ENCODE measurements at places on chromosomes 2 and 18.

GRCh38 chr2:24657818-24658217 is 135.4 kb downstream of the PTRHD1 start:
- no peak for DNase-seq

GRCh38 chr18:55376387-55376786 is 211.6 kb downstream of the TCF4 start:
- no peak for DNase-seq

DNA sequence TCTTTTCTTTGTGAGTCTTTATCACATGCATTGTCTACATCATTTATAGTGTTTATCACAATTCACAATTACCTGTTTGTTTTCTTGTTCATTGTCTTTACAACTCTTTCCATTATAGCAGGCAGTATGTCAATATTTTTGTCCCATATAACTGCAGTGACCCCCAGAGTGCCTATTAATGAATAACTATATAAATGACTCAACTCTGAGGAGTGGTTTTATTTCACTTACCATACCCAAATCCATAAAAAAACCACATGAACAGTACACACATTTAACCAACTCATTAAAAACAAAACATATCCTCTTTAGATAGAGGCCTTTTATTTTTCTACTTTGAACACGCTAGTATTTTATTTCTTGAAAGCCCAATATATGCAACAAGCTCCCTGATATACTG is 1419.1 kb upstream of the NXPH2 start:
- DNase-seq: no peak

DNA sequence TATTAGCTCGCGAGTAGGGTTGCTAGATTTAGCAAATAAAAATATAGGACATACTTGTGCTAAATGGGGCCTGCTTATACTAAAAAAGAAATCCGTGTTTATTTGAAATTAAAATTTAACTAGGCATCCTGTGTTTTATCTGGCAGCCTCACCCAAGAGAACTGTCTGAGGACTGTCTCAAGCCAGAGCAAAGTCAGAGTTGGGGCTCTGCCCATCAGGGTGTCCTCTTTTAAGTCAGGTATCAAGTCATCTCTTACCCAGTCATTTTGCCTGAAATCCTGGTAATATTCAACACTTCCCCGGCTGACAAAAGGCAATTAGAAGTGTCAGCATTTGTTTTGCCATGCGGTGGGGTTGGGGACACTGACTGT is 48.3 kb upstream of the ST3GAL5 start:
- no peak for DNase-seq

DNA sequence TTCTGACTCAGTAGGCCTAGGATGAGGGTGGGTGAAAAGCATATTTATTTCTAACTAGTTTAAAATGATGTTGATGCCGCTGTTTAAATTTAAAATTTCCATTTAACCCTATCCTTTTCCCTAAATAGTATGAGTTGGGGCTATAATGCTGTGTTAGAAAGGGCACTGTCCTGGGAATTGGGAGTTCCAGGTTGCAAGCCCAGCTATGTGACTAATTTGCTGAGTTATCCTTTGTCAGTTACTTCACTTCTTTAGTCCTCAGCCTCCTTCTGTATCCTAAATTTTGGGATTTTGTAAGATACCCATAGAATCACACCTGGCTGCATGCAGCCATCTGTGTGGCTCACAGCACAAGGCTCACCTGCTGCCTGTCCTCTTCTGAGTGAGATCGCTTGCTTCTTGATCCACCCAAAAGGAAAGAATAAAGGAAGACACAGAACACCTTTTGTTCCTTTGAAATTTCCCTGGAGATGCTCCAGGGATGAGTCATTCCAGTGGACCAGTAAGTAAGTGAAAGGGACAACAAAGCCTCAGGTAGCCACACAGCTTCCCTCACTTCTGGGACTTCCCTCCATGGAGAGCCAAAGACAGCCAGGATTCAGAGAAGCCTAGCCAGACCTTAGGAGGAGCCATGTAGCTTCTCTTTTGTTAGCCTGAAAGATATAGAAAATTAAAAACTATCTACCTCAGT is 97.2 kb downstream of the DTNA start:
- DNase-seq: no peak

DNA sequence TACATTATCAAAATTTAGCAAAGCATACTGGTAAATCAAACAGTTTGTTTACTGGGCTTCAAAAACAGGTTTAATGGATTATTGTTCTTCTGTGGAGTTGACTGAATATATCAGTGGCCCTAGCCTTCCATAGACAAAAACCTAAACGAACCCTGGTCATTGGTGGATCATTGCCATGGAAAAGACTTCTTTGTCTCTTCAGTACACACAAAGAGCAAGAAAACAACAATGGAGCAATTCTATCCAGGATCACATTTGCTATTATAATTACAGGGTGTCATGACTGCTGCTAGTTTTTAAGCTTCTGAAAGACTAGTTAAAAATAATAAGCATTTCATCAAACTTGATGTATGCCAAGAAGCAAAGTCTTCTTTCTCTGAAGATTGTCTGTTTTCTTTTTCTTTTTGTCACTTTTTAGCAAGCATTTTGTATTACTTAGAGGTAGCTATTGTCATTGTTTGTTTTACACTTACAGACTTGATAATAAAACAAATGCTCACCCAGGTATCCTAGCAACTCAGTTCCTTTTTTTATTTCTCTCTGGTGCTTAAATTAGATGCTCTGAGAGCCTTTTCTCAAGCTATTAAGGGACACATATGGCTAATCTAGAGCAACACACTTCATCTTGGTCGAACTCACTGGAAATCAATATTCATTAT is 1228.7 kb upstream of the DDX18 start:
- DNase-seq: no peak

- no peak for DNase-seq
Measured at GRCh38 chr2:234187646-234188174, 137.2 kb downstream of the SPP2 start.

- DNase-seq: no peak
Measured at GRCh38 chr2:143708682-143709081, 579.5 kb downstream of the ARHGAP15 start.

DNA sequence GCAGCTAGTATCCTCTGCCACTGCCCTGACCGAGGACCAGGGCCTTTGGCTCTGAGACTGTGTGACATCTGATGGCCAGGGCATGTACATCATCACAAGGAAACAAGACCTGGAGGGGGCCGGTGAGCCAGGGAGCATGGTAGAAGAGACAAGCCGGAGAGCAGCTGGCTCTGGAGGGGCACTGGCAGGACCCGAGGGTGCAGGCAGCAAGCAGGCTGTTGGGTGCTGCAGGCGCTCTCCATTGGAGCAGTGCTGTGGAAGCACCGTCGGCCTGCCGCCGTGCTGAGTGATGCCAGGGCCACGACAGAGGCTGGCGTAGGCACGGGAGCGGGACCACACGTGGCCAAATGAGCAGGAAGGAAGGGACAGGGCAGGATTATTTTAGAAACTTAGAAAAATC is 335.2 kb downstream of the GBX2 start:
- DNase-seq: no peak

DNA sequence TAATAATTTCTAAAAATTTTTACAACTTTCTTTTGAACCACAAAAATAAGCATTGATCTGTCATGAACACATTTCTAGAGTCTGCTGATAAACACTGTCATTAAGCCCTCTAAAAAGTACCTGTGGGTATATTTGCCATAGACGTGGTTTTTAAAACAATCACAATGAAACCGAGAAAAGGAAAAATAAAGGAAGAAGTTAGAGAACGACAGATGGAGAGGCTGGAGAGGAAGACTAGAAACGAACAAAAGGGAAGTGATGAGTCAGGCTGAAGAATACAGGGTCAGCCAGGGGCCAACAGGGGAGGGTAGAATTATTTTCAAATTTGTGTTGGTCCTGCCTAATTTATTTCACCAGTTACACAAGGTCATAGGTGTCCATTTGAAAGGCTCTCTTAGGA is 62.0 kb downstream of the MYL12B start:
- peak; percentile 5 for DNase-seq

- no peak for DNase-seq
Measured at GRCh38 chr18:22108674-22109073, 60.7 kb upstream of the GATA6 start.

- no peak for DNase-seq
Measured at GRCh38 chr2:166404831-166405568, 29.3 kb upstream of the SCN9A start.

DNA sequence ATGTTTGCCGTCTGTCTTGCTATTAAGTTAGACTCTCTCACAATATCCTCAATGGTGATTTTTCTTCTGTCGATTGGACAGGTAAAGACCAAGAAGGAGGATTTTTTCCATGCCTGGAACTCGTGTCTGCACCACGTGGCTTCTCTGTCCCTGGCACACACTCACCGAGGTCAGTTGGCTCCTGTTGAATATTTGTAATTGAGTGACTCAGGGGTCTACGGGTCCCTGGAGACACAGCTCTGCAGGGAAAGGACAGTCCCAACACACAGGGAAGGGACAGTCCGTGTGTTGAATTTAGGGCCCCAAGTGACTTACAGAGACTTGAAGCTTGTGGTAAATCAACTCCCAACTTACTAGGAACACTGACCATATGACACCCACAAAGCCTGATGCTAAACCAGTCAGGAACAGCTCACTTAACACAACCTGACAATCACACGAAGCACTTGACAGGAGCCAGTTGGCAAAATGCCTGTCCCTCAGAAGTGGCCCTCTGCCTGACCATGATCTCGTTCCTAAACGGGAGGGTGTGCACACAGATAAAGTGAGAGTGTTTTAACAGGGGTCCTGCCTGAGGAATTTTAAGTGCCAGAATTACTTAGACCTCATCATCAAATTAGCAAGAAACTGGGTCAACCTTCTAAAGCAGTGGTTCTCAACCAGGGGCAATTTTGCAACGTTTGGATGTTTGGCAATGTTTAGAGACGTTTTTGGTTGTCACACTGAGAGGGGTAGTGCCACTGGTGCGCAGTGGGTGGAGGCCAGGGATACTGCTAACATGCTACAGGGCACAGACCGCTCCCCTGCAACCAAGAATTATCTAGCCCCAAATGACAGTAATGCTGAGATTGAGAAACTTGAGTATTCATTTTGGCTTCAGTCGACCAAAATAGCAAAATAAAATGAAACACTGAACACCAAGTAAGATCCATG is 88.9 kb upstream of the BCL2L11 start:
- no peak for DNase-seq

- DNase-seq: no peak
Measured at GRCh38 chr2:190043441-190043840, 19.1 kb downstream of the MSTN start.

DNA sequence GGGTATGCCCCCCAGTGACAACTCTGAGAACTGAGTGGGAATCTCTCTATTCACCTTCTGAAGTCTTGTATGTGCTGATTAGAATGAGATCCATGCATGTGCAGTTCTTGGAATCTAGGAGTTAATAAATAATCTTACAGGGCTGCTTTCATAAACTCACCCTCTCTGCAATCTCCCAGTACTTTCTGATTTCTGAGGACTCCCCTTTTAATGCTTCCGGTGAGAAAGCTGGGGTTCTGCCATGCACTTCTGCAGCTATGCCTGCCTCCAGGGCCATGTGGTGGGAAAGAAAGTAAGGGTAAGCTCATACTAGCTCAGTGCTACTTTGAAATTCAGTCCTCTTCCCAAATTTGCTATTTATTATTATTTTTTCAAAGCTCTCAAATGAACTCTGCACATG is 432.9 kb downstream of the MTX2 start:
- DNase-seq: no peak

GRCh38 chr2:124664363-124664762 is 639.3 kb downstream of the CNTNAP5 start:
- no peak for DNase-seq

- no peak for DNase-seq
Measured at GRCh38 chr18:79596446-79597175, 83.0 kb upstream of the CTDP1 start.

DNA sequence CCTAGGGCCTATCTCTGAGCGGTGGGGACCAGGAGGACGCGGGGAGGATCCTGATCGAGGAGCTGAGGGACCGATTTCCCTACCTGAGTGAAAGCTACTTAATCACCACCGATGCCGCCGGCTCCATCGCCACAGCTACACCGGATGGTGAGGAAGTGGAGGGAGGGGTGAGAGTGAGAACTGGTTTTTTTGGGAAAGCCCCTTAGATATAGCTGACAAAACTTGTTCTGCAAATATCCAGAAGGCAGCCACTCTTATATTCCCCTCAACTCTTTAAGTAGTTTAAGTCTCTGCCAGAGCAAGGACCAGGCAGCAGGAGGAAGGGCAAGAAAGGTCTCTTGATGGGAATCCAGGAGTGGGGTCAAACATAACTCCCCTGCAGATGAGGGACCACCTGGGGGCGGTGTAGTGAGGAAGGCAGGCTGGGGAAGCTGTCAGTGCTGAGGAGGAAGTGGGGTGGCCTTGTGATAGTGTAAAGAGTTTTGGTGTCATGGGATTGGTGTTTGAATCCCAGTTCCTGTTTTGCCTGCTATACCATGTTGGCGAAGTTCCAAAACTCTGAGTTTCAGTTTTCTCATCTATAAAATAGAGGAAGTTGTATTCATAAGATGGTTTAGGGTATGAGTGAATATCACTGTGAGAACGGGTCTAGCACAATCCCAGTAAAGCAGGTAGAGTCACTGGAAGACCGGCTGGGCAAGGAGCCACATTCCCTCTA is 3.4 kb downstream of the NAGK start:
- DNase-seq: peak; percentile 88

Data from GF-D8 (cell line).